ENCODE measurements at places on chromosomes 7 and 10.

- no peak for DNase-seq
These were observed 13.1 kb upstream of the ARPC1A start for GRCh38 chr7:99312316-99313203.

- DNase-seq: no peak
These were observed 735 bp downstream of the JCAD start for GRCh38 chr10:30058570-30059132.

DNA sequence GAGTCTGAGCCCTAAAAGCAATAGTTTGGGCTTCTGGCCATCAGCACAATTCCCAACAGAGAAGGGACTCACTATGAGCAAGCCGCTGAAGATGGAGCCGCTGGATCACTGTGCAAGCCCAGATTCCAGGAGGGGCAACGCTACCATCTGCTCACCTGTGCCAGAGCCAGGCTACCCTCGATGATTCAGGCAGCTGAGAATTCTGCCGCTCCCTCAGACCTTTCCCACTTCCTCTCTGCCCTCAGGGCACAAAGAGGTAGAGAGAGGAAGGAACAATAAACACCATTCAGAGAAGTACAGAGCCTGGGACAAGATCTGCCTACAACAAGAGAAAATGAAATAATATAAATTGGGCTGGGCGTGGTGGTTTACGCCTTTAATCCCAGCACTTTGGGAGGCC is 98.1 kb downstream of the MYOF start:
- DNase-seq: no peak

DNA sequence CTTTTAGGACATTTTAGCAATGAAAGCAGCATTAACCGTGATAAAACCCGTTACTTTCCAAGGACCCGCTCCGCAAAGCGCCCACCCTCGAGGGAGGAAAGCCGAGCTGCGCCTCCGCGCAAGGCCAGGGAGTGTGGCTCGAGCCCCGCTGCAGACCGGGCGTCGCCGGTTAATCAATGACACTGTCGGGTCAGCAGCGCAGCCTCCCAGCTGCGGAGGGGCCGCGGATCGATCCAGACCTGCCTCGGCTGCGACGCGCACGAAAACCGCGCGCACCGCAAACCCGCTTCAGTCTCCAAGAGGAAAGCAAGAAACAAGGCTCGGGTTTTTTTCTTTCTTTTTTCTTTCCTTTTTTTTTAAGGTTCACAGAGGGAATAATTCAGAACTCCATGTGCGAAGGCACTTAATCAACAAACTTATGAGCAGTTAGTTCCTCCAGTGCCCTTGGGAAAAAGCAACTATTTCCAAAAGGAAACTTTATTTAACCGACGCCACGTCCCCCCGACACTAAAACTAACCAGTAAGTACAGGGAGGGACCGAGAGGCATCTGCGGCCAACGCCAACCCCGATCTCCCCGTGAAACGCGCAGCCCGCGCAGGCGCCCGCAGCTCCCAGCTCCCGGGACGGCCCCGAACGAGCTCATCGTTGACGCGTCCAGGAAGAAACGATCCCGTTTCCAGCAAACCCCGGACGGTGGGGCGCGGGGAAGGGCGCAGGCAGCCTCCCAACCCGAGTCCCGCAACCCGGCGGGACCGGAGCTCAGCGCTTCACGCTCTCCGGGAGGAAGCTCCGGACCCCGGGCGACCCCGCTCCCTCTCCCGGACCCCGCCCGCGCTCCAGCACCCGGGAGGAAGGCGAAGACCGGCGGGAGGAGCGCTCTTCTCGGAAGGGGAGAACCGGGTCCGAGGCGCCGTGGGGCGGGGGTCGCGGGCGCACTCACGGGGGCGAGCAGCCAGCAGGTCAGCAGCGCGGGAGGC is 598 bp downstream of the VIPR2 start:
- DNase-seq: no peak

DNA sequence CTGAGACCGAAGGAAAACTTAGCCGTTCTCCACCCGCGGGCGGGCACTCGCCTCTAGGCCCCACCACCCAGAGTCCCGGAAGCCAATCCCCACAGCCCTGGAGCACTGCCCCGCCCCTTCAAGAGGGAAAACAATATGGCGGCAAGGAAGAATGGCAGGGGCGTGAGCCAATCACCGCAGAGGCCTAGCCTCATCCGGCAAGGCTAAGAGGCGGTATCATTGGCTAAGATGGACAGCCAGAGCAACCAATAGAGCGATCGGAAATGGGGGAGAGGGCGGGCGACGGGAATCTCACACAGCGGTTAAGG is 529 bp downstream of the ACTR1A start:
- DNase-seq: peak; percentile 99

GRCh38 chr7:24656608-24657007 is 83.4 kb downstream of the PALS2 start:
- DNase-seq: no peak

DNA sequence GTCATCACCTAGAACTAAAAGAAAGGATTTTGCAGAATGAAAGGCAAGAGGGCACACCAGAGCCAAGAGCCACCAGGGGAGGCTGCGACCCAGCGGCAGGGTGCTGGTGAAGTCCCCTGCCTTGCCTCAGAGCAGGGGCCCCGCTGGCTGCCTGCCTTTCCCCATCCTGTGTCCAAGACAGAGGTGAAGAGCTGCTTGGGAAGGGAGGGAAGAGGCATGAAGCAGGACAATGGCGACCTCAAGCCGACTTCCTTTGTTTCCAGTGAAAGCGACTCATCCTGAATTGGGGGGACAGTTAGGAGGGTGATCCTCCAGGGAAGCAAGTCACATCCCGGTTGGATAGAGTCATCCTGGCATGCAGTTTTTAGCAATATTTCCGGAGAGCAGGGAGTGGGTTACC is 255.5 kb upstream of the YAE1 start:
- DNase-seq: no peak

DNA sequence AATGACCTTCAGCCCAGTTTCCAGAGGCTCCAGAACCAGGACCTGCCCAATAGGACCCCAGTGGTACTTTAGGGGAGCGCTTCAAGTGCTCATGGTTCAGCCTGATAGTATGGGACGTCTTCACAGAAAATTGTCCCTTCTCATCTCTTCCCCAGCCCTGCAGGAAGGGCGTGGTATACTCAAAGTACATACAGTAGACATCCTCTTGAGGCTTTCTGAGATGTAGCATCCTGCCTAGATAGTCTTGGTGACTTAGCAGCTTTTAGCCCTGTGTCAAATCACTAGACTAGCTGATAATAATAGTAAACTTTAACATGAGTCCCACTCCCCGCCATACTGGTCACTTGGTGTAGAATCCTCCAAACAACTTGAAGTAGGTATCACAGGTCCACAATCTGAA is 193.2 kb downstream of the CYP26A1 start:
- DNase-seq: no peak

- no peak for DNase-seq
These were observed 68.9 kb downstream of the EBLN1 start for GRCh38 chr10:22148961-22149360.

GRCh38 chr7:24907311-24907886 is 72.6 kb downstream of the OSBPL3 start:
- no peak for DNase-seq

DNA sequence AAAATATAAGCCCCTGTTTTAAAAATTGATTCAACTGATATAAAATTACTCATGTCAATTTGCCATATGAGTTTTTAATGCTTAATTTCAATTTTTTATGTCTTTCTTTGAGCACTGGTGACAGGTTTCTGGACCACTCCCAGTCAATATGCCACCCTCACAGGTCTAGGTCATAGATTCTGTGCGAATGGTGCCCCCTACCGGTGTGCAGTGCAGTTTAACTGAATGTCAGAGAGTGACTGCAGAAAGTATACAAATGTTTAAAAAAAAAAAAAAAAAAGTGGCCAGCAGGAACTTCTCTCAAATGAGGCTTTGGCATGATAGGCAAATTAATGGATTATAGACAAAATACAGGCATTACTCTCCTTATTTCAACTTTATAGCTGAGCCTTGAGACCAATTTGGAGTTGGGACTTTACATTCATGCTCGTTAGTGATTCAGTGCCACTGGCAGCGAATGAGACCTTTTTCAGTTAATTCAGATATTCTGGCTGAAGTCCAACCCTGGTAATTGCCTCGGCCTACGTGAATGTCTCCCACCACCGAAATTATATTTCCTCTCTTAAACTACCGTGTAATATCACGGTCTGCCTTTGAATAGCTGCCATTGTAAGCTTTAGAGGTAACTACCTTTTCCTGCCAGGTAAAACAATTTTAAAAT is 427.6 kb downstream of the PHTF2 start:
- no peak for DNase-seq

DNA sequence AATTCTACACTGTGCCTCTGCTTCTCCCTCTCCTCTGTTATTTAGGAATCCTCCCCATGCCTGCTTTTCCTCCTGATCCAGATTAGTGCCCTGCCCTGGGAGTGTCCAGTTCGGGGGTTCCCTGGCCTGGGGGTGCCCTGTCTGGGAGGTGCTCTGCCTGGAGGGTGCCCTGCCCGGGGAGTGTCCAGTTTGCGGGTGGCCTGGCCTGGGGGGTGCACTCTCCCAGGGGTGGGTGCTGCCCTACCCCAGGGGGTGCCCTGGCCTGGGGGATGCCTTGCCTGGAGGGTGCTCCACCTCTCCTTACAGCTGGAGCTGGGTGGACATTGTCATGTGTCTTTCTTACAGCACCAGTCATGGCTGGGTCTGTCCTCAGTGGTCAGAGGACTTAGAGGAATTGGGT is 20.2 kb downstream of the RAMP3 start:
- DNase-seq: peak; percentile 67

DNA sequence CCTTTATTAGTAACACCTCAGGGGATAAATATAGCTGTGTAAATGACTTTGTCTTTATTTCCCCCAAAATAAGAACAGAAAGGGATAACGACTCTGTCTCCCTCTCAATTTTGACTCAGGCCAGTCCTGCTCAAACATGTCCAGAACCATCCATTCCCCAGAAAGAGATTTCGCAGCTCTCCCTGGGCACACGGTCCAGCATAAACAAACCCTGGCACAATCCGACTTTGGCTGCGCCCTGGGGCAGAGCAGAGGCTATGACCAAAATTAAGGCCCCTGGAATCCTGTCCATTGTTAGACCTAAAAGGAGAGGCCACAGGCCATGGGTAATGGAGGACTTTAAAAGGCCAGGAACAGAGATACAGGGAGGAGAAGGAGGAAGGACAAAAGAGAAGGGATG is 99.1 kb downstream of the PRPF18 start:
- DNase-seq: no peak

GRCh38 chr7:156460858-156461627 is 179.5 kb upstream of the RNF32 start:
- no peak for DNase-seq

DNA sequence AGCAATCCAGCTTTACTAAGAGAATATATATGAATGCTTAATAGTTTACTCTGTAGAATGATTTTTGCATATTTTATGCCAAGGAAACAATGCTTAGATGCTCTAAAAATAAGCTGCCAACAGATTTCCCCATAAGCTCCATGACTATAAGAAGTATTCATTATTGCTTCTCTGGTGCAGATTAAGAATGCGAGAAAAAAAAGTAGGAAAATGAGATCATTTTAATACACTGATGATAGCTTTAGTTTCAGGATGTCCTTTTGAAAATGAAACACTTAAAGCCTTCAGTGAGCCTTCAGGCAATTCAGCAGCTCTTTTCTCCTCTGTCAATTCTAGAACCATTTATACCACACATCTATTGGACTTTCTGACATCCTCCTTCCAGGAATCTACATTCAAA is 735.0 kb upstream of the POT1 start:
- DNase-seq: no peak

DNA sequence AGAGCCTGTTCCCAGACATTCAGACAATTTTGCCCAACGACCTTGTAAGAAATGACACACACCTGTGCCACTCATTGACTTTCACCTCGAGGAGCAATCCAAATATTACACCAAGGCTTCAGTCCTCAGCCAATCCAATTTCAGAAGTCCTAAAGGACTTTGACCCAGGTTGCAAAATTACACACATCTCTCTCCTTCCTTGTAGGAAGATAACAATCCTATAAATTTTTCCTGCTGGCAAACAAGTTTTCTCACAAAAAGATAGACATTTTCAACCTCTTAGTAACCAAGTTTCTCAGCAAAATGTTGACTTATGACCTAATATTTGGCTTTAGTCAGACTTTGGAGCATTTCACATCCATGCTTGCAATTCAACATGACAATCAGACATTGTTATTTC is 745.0 kb downstream of the GRID1 start:
- DNase-seq: no peak

DNA sequence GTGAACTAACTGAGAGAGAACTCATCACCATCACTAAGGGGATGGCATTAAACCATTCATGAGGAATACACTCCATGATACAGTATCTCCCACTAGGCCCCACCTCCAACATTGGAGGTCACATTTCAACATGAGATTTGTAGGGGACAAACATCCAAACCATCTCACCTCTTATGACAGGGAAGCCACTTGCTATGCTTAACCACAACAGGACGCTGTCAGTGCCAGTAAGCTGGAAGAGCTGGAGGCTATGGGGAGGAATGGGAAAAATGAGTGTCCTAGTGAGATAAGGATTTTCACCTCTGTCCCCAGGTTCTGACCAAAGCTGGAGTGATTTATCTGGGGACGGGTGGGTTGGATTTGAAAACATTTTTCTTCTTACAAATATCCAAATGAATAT is 17.6 kb downstream of the PLCE1 start:
- DNase-seq: no peak

GRCh38 chr7:106599343-106599698 is 61.6 kb downstream of the CCDC71L start:
- DNase-seq: no peak

DNA sequence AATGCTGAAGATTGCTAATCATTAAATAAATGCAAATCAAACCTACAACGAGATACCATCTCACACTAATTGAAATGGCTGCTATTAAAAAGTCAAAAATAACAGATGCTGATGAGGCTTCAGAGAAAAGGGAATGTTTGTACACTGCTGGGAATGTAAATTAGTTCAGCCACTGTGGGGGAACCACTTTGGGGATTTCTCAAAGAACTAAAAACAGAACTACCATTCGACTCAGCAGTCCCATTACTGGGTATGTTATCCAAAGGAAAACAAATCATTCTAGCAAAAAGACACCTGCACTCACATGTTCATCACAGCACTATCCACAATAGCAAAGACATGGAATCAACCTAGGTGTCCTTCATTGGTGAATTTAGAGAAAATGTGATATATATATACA is 379.0 kb upstream of the CNTNAP2 start:
- DNase-seq: no peak

- no peak for DNase-seq
These were observed 97.7 kb downstream of the NRCAM start for GRCh38 chr7:108358553-108358952.

- DNase-seq: no peak
These were observed 8.4 kb upstream of the PVRIG start for GRCh38 chr7:100211342-100211780.

- no peak for DNase-seq
These were observed 139.5 kb downstream of the PLCE1 start for GRCh38 chr10:94133239-94133638.

- no peak for DNase-seq
These were observed 125.5 kb downstream of the TNS3 start for GRCh38 chr7:47456210-47456955.

- no peak for DNase-seq
These were observed 201.5 kb upstream of the GPR26 start for GRCh38 chr10:123464430-123465323.

DNA sequence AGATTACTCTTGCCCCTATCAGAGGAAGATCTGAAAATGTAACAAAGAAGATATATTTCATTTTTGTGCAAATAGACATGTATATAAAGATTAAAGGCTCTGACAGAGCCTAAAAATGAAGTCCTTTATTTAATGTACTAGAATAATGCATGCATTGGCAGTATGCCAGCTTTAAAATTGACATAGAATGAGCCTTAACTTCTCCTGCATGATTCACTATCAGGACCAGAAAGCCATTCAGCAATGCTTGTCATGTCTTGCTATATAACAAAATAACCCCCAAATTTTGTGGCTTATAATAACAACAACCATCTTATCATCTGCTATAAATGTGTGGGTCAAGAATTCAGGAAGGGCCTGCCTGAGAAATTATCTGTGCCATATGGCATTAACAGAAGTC is 411.9 kb downstream of the GRM8 start:
- DNase-seq: no peak
